ENCODE measurements at places on chromosomes 5 and 9.

DNA sequence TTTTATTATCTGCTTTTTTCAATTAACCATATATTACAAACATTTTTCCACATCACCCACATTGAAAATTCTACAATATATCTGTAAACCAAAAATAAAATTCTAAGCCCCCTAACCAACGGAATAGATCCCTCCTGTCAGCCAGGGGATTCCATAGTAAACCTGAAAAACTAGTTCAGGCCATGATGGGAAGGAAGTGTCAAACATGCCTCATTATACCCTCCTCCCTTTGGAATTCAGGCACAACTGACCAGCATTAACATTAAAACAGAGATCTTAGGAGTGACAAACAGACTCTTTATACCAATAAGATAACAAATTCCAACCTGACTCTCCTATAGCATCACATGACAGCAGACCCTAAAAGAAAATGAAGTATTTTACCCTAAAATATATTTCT is 113.7 kb upstream of the DMRT1 start:
- H3K4me3 ChIP-seq, result no peak overlapping the region
- DNase-seq, result no peak
- H3K4me1 ChIP-seq, result peaks cover 3% of the 10 kb centered on the region

DNA sequence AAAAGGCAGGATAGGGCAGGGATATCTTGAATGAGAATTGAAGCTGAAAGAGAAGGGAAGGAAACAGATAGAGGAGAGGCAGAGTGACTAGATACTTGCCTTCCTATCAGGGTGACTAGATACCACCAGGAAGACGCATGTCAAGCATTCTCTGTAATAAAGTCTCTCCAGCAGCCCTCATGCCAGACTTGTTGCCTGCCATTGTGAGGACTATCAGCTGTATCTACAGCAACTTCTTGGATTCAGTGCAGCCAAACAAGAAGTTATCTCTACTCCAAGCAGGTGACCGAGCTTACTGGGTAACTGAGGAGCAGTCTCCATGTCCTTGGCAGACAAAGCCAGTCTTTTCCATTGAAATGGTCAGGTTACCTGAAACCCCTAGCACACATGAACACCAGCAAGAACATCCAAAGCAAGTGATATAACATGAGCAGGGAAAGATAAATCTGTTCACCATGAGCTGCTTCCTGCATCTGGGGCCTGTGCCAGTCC is 9.3 kb downstream of the SH3RF2 start:
- peaks cover 40% of the 10 kb centered on the region for H3K4me1 ChIP-seq
- H3K4me3 ChIP-seq, result no peak overlapping the region
- H3K36me3 ChIP-seq, result peaks cover 45% of the 10 kb centered on the region
- H3K27me3 ChIP-seq, result no peaks in the 10 kb centered on the region
- H3K27ac ChIP-seq, result no peak overlapping the region

- H3K27me3 ChIP-seq, result no peaks in the 10 kb centered on the region
- no peak for DNase-seq
- H3K36me3 ChIP-seq, result no peaks in the 10 kb centered on the region
These were observed 76.2 kb upstream of the PTCH1 start for GRCh38 chr9:95592931-95593330.

- peaks cover 14% of the 10 kb centered on the region for H3K4me1 ChIP-seq
- DNase-seq, result no peak
- H3K4me3 ChIP-seq, result no peak overlapping the region
- no peaks in the 10 kb centered on the region for H3K27me3 ChIP-seq
These were observed 188.3 kb downstream of the CDK5RAP2 start for GRCh38 chr9:120391691-120392090.

GRCh38 chr5:65663804-65664521 is 39.1 kb downstream of the SHLD3 start:
- peaks cover 57% of the 10 kb centered on the region for H3K36me3 ChIP-seq
- H3K27me3 ChIP-seq, result no peaks in the 10 kb centered on the region
- H3K27ac ChIP-seq, result no peak overlapping the region

GRCh38 chr5:106634375-106634774 is 1036.4 kb downstream of the EFNA5 start:
- H3K27me3 ChIP-seq, result no peaks in the 10 kb centered on the region
- DNase-seq, result no peak
- no peaks in the 10 kb centered on the region for H3K36me3 ChIP-seq
- H3K4me3 ChIP-seq, result no peak overlapping the region

DNA sequence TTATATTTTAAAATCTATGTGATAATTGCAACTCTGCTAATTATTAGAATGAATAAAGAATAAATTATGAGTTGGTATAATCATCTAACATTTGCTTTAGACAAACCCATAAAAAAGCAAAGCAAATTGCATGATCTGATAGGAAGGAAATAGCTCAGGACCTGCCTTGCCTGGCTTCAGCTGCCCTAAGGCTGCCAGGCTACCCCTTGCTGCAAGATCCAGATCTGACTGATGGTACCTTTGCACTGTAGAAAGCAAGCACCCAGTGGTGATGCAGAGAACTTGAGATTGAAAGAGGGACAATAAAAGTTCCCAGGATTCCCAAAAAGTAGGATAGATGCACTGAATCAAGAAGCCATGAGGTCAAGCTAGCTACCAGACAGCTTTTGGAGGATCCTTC is 100.9 kb upstream of the FSTL4 start:
- no peak for DNase-seq
- H3K36me3 ChIP-seq, result no peaks in the 10 kb centered on the region
- peaks cover 2% of the 10 kb centered on the region for H3K4me1 ChIP-seq
- no peaks in the 10 kb centered on the region for H3K27me3 ChIP-seq

GRCh38 chr9:3847377-3847776 is 321.6 kb upstream of the RFX3 start:
- no peak for DNase-seq
- no peak overlapping the region for H3K4me3 ChIP-seq
- H3K27me3 ChIP-seq, result no peaks in the 10 kb centered on the region
- no peaks in the 10 kb centered on the region for H3K36me3 ChIP-seq
- no peak overlapping the region for H3K27ac ChIP-seq

DNA sequence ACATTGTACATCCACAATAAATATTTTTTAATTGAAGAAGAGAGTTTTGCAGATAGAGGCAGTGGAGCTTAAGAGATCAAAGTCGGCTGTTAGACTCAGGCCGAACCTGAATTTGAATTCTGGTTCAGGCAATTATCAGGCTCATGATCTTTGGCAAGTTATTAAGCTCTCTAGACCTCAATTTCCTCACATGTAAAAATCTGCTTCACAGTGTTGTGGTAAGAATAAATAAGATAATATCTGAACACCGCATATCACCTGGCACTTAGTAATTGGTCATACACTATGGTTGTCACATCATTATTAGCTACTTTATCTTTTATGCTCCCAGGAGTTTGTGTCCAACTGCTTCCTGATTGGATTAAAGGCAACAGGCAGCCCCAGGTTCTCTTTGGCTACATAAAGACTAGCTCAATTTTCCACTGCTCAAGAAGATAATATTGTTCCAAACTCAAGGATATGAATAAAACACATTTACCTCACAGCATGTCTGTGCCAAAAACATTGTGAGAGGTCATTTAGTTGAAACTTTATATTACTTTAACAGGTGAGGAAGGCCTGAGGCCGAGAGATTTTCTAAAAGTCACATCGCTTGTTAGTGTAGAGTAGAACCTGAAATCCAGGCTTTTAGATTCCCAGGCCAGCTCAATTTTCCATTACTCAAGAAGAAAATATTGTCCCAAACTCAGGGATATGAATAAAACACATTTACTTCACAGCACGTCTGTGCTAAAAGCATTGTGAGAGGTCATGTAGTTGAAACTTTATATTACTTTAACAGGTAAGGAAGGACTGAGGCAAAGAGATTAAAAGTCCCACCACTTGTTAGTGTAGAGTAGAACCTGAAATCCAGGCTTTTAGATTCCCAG is 289.2 kb upstream of the PTGER4 start:
- no peak for DNase-seq
- peaks cover 8% of the 10 kb centered on the region for H3K4me1 ChIP-seq
- H3K27ac ChIP-seq, result no peak overlapping the region
- no peak overlapping the region for H3K4me3 ChIP-seq

Data from RWPE2 (cell line).